Stimulated activated CD8-positive, alpha-beta memory T cell treated with anti-CD3 and anti-CD28 coated beads, Interleukin-15, amount 100 ng/mL, for 24 hours (primary cell): ENCODE measurements at places on chromosomes 7 and 10.

DNA sequence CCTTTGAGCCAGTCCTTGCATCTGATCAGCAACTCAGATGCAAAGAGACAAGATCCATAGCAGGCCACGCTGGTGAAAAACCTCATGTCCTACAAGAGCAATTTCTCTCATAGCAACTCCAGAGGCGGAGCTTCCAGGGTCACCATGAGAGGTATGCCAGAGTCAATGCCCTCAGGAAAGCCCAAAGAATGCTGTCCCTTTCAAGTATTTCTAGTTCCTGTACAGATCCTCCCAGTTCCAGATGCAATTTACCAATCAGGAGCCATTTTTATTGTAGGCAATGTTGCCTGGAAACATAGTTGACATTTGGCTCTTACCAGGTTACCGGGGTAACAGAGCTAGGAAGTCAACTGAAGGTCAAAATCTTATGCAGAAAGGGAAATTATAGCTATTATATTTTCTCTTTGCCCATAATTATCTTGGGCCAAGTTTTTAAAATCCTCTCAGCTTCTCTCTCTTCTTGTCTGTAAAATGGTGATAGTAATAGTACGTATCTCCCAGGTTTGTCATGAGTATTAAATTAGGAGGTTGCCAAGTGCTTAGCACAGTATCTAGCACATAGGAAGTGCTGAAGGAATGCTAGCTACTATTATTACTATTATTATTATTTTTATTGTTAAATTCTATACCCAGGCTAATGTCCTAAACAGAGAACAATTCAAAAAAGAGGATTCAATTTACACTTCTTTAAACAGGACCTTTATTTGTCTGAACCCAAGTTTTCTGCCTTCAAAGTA is 46.3 kb upstream of the TM9SF3 start:
- no peak for DNase-seq

DNA sequence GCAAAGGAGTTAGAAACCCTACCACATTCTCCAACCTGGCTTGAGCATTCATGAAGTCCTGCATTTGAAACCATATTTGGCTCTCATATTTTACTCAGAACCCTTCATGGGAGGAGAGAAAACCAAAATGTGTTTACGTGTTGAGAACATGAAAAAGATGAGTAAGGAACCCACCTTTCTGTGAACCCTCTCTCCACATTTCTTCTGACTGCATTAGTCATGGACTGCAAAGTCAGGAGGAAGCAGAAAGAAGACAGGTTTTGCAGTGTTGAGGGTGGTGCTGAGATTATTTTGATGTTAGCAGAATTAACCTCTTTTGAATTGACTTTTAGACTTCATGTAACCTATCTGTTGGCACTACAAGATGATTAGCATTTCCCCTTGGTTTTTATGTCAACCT is 4.9 kb downstream of the IFIT1B start:
- DNase-seq, result no peak

- no peak for DNase-seq
Measured at GRCh38 chr7:43148161-43148731, 35.8 kb downstream of the HECW1 start.

- no peak for DNase-seq
Measured at GRCh38 chr10:773562-774161, 84.2 kb upstream of the DIP2C start.

GRCh38 chr7:95723583-95724180 is 48.7 kb upstream of the DYNC1I1 start:
- DNase-seq, result no peak

DNA sequence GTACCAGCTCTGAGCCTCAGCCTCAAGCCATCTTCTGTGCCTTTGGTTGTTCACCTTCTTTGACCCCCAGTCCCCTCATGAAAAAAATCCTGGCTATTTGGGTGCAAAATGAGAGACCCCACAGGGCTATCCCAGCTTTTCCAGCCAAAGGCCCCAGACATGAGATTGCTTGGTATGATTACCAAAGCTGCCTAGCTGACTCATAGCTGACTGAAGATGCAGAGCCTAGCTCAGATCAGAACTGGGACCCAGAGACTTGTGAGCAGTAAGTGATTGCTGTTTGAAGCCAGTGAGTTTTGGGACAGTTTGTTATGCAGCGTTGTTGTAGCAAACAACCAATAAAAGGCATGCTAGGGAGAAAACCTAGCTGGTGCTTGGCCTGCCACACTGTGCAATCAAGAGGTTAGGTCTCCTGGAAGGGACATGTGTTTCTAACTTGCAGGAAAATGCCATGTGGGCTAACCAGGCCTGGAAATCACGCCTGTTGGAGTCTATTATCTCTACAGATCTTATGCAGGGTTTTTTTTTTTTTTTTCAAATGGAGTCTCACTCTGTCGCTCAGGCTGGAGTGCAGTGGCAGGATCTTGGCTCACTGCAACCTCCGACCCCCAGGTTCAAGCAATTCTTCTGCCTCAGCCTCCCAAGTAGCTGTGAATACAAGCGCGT is 48.0 kb upstream of the DAGLB start:
- no peak for DNase-seq

DNA sequence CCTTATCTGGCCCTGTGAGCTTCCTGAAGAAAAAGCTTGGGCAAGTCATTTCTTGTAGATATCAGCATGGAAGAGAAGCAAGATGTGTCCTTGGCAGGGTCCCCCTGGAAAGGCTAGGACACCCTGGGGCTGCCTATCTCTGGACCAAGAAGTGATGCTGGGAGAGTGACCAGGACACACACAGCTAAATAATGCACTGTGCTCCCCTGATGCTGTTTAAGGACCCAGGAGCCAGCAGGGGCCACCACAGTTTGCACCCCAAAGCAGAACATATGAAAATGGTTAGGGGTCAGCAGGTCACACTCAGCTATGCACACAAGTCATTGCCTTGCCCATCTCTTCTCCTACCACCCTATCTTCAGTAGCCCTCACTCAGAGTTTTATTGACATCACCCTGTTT is 47.9 kb upstream of the GPR26 start:
- DNase-seq, result no peak

- DNase-seq, result no peak
Measured at GRCh38 chr7:111647881-111648280, 85.6 kb upstream of the IMMP2L start.

- no peak for DNase-seq
Measured at GRCh38 chr7:32070406-32071360, at the start of gene PDE1C. PDE1C (minus strand) TSS chr7:32070407.

DNA sequence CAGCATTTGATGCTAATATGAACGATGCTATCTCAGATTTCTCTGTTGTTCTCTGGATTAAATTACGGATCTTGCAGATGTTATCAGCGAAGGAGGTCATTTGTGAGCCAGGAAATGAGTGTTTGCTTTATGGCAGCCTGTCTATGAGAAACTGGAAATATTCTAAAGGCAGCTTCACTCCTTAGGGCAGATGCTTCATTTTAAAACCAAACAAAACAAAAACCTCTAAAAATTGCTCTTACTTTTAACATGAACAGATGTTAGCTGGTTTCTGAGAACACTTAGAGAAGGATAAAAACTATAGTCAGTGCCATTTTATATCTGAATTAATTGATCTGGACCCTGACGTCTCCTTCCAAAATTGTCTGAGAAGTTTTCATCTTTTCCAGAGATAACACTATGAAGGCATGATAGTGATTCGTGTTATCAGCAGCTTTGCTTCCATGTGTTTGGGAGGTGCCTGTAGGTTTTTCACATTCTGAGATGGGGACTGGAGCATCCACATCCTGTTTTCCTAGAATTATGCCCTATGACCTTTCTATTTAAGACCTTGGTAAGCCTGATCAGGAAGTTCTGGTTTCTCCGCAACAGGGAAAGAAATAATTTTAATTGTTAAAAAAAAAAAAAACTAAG is 53.1 kb downstream of the CPED1 start:
- DNase-seq, result no peak

DNA sequence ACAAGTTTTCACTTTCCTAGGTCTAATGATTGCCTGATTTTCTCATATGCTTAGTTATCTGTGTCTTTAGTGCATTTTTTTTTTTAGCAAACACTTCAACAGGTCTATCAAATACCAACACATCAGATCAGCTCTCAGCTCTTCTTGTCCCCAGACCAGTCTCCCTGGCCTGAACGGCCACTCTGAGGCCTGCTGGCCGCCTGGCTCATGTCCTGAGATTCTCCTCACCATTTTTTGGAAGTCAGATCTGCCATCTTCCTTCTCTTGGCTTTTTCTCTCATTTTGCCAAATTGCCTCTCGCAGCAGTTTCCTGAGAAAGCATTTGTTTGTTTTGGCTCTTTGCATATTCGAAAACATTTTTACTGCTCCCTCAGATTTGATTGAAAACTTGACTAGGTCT is 29.3 kb downstream of the PPP2R2D start:
- DNase-seq, result no peak

- no peak for DNase-seq
Measured at GRCh38 chr7:33195264-33195663, 65.9 kb downstream of the BBS9 start.

- no peak for DNase-seq
Measured at GRCh38 chr7:1819259-1819841, 149.3 kb downstream of the ELFN1 start.

- DNase-seq, result no peak
Measured at GRCh38 chr7:34747867-34748727, 90.1 kb downstream of the NPSR1 start.

DNA sequence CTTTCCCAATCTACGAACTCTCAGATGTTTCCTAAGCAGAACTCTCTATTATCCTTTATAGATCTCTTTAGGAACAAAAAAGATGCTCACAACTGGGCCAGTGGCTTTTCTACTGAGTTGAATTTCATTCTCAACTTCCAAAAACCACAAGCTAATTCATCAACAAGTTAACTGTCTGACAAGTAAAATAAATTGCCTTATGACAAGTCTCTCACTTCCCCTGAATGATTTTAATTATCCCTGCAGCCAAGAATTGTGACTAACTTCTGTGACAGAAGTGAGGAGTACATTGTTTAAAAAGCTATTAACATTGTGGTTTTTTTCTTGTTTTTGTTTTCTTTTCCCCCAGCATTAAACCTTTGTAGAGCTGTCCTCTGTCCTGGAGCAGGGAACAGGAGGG is 343.1 kb downstream of the HPSE2 start:
- DNase-seq, result no peak

DNA sequence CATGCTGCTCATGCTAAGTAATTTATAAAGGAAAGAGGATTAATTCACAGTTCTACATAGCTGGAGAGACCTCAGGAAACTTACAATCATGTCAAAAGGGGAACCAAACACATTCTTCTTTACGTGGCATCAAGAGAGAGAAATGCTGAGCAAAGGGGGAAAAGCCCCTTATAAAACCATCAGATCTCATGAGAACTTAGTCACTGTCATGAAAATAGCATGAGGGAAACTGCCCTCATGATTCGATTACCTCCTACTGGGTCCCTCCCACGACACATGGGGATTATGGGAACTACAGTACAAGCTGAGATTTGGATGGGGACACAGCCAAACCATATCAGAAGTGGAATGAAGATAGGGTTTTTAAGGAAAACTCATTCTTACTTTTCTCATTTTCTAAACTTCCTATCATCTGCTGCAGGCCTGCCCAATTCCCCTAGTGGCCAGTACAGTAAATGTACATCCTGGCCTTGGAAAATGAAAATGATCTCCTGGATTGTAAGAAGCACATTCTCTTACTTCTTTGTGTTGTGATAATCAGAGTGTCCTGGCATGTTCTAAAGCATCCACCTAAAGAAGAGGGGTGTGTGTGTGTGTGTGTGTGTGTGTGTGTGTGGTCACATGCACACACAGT is 421.5 kb downstream of the LRMDA start:
- no peak for DNase-seq

GRCh38 chr7:104136981-104137380 is 70.8 kb downstream of the ORC5 start:
- no peak for DNase-seq

- no peak for DNase-seq
Measured at GRCh38 chr10:84427903-84428650, 99.7 kb downstream of the CCSER2 start.

GRCh38 chr10:95500649-95501048 is 60.5 kb downstream of the SORBS1 start:
- no peak for DNase-seq

GRCh38 chr10:62562795-62563194 is 188.6 kb downstream of the ZNF365 start:
- DNase-seq, result no peak

DNA sequence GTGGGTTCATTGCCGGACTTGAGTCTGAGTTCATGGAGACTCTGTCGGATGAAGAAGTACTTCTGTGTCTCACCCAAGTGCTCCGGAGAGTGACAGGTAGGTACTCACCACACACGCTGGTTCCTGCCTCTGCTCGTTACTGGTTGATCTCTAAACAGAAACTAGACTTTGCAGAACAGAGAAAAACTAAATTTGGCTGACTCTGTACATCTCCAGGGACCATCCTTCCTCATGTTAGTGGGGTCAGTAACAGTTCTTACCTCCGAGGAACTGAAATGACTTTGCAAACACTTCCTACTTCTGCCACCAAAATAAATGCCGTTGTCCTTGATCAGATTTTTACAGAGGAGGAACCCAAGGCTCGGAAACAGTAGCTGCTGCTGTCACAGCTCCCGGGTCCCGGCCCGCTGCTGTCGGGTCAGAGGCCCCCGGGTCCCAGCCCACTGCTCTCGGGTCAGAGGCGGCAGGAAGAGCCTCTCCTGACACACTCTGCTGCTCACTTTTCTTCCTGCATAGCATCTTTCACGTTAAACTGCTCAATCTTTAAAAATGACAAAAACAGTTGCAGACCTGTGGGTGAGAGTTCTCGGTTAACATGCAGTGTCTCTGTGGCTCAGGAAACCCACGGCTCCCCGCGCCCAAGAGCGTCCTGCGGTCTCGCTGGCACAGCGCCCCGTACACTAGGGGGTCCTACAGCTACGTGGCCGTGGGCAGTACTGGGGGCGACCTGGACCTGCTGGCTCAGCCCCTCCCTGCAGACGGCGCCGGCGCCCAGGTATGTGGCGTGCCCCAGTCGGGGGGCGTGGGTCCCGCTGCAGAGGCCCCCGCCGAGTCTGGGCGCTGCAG is 4.8 kb upstream of the MTG1 start:
- DNase-seq, result no peak

- no peak for DNase-seq
Measured at GRCh38 chr7:37336259-37336658, 112.4 kb downstream of the ELMO1 start.

DNA sequence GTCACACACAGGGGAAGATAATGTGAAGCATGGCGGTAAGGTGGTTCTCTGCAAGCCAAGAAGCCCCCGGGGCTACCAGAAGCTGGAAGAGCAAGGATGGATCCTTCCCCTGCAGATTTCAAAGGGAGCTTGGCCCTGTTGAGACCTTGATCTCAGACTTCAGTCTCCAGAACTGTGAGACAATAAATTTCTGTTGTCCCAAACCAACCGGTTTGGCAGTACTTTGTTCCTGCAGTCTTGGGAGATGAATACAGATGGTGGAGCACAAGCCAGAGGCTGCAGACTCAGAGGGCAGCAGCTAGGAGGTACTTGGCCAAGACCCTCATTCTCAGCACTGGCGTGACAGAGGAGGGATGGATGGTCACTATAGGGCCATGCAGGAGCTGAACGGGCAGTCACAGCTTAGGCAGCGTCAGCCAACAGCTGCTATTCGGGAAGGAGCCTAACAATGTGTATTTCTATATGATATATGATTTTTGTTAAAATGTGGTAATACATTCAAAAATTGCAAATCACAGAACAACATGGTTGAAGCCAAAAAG is 387.3 kb downstream of the TNS3 start:
- DNase-seq, result no peak

GRCh38 chr10:76034353-76035205 is 603.2 kb downstream of the LRMDA start:
- no peak for DNase-seq

GRCh38 chr10:49083261-49083660 is 32.1 kb downstream of the VSTM4 start:
- DNase-seq, result no peak
